ENCODE measurements at places on chromosomes 6 and 20. TPM values are rescaled to one million over a fixed set of nuclear protein-coding genes. Genes with fewer than 3 reads are reported as not detected.
A peak's percentile ranks its signal among the peaks of the same experiment; 100 is the strongest.

SLC22A16 gene
- not detected for total RNA-seq

- H3K27me3 ChIP-seq = peaks cover 4% of the 10 kb centered on the region
- no peak overlapping the region for H3K27ac ChIP-seq
- DNase-seq = no peak
- no peaks in the 10 kb centered on the region for H3K36me3 ChIP-seq
These were observed 8.8 kb upstream of the EDEM2 start for GRCh38 chr20:35155936-35156335.

GRCh38 chr6:157753291-157753690 is 69.8 kb upstream of the SNX9 start:
- no peak overlapping the region for H3K27ac ChIP-seq
- no peak overlapping the region for H3K4me3 ChIP-seq
- peaks cover 34% of the 10 kb centered on the region for H3K4me1 ChIP-seq
- H3K36me3 ChIP-seq = no peaks in the 10 kb centered on the region
- no peak for DNase-seq

PPIL4 gene
- 29.8 TPM for total RNA-seq

ETV7 gene
- total RNA-seq = not detected

PLA2G7 gene
- not detected for total RNA-seq

RNF217 gene
- 54.6 TPM for total RNA-seq

DNA sequence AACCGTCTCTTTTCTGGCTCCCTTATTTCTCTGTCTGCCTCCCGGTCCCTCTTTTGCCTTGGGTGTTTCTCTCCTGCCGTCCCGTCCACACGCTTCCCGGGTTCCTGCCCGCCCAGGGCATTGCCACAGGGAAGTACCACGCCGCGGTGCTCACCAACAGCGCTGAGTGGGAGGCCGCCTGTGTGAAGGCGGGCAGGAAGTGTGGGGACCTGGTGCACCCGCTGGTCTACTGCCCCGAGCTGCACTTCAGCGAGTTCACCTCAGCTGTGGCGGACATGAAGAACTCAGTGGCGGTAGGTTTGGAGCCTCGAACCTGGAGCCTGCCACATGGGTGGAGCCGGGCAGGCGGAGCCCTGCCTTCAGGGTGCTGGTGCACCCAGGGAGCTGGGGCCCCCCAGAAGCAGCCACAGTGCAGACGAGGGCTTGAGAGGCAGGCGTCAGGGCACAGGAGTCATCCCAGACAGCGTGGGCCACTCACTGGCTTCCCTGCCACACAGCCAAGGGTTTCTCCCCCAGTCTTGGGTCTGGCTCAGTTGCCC is 21.3 kb downstream of the NPEPL1 start:
- H3K4me3 ChIP-seq = no peak overlapping the region
- H3K27ac ChIP-seq = peak overlapping the region; percentile 32
- H3K36me3 ChIP-seq = no peaks in the 10 kb centered on the region
- DNase-seq = peak; percentile 77
- H3K4me1 ChIP-seq = no peaks in the 10 kb centered on the region
- H3K27me3 ChIP-seq = no peaks in the 10 kb centered on the region

TAGAP gene
- total RNA-seq = not detected
